Activated CD4-positive, CD25-positive, alpha-beta regulatory T cell (primary cell): ENCODE measurements at places on chromosomes 12 and 14.

DNA sequence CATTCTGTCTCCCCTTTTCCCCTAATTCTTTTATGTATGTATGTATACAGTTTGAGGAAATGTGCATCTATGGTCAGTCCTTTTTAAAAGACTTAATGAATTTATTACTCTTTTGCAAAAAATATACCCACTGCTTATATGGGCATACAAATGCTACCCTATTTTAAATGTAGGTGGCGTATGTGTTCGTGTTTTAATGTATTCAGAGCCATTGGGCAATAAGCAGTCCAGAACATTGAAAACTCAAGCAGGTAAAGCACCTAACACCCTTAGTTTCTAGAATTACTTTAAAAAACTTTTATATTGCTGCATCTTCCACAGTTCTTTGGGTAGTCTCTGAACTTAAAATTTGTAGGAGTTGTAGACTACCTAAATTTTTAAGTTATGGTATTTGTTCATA, 42.6 kb upstream of the A2ML1 start:
- DNase-seq, result no peak

DNA sequence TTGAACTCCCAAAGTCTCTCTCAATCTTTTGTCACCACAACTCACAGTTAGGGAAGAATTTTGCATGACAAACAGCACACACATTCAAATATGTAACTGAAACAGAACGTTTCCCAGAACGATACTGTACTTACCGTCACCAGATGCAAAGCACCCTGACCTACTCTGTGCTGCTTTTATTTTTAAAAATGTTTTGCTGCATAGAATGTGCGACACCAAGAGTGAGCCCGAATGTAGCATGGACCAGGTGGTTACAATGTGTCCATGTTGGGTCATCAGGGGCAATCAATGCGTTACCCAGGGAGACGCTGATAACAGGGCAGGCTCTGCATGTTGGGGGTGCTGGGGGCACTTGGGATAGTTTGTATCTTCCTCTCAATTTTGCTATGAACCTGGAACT, 14.6 kb upstream of the EIF5 start:
- DNase-seq, result no peak

- DNase-seq, result no peak
Measured at GRCh38 chr14:36478782-36479181, 41.2 kb downstream of the NKX2-1 start.

DNA sequence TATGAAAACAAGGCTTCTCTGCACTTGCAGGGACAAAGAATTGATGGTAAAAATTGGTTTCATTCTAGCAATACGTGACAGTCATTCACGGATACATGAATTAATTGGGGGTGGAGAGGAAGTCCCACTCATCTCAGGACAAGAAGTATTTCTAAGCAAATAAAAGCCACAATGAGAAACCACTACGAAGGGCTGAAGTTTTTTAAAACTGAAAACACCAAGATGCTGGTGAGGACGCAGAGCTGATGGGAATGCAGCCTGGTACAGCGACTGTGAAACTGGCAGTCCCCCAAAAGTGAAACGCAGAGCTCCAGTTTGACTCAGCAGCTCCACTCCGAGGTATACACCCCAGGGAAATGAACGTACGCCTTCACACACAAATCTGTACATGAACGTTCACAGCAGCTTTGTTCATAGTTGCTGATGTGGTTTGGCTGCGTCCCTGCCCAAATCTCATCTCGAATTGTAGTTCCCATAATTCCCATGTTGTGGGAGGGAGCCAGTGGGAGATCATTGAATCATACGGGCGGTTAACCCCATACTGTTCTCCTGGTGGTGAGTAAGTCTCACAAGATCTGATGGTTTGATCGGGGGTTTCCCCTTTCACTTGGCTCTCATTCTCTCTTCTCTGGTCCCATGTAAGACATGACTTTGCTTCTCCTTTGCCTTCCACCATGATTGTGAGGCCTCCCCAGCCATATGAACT, 89.0 kb downstream of the SCARB1 start:
- no peak for DNase-seq

GRCh38 chr14:94170136-94170535, 4.0 kb upstream of the PPP4R4 start:
- DNase-seq, result no peak

GRCh38 chr12:119828300-119828699, 48.8 kb downstream of the CIT start:
- no peak for DNase-seq

DNA sequence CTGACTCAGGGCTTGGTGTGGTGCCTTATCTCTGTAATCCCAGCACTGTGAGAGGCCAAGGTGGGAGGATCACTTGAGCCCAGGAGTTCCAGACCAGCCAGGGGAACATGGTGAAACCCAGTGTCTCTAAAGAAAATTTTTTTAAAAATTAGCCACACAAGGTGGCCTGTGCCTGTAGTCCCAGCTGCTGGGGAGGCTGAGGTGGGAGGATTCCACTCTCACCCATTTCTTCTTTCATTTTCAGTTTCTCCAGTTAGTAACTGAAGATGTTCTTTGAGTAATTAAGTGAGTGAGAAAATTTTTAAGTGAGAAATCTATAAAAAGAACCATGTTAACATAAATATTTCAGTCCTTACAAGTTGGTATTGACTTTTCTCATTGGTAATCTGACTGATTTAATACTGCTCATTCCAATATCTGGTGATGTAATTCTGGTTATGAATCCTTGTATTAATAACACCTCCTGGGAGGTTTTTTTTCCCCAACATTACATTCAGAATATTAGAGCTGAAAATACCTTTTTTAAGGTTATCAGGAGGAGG, 6.1 kb downstream of the METTL3 start:
- DNase-seq, result no peak

- DNase-seq, result no peak
Measured at GRCh38 chr12:30953951-30954751, 27.6 kb downstream of the TSPAN11 start.

DNA sequence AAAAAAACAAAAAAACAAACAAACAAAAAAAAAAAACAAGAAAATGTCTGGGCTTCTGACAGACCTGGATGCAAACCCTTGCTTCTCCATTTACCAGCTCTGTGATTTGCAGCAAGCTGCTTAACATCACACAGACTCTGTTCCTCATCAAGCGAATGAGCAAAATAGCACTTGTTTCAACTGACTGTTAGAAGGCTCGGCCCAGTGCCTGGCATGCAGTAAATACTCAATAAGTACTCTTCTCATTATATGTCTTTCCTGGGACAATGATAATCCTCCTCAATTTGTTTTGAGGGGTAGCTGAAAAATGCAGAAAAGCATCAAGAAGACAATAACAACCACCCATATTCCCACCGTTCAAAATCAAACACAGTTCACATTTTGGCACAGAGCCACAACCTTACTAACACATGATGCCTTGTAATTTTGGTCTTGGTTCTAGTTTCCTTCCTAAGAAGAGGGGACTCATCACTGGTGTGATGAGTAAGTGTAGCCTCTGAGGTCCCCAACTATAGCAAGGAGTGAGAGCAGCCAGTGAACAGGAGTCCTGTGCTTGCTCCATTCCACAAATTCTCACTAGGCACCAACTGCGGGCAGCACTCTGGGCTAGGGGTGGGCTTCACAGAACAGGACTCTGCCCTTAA, 60.4 kb downstream of the TTC7B start:
- no peak for DNase-seq

- DNase-seq, result no peak
Measured at GRCh38 chr14:38994731-38995130, 108.3 kb downstream of the SEC23A start.

- no peak for DNase-seq
Measured at GRCh38 chr12:115946867-115947695, 330.4 kb downstream of the MED13L start.

GRCh38 chr12:112473056-112473455, 54.3 kb downstream of the PTPN11 start:
- no peak for DNase-seq
